ENCODE measurements at places on chromosomes 3 and 15.
A peak's percentile ranks its signal among the peaks of the same experiment; 100 is the strongest.

DNA sequence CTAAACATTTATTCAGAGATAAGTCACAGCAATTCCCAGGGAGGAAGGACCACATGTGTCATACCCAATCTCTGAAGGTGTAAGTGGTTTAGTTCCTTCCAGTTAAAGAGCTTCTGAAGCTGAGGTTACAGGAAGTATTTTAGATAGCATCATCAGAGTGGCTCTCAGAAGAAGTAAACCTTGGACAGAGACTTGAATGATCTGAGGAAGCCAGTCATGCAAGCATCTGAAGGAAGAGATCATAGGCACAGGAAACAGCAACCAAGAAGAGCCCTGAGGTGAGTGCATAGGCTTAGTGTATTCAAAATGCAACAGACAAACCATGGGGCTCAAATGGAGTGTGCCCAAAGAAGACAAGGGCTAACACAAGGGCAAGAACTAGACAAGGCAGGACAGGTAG is 210.3 kb downstream of the ULK4 start:
- no peak for DNase-seq

- no peak for DNase-seq
These were observed 11.7 kb downstream of the BCL2L10 start for GRCh38 chr15:52100807-52101442.

- no peak for DNase-seq
These were observed 51.0 kb upstream of the FURIN start for GRCh38 chr15:90817117-90818057.

- no peak for DNase-seq
These were observed 436.0 kb upstream of the TPM1 start for GRCh38 chr15:62606376-62607113.

DNA sequence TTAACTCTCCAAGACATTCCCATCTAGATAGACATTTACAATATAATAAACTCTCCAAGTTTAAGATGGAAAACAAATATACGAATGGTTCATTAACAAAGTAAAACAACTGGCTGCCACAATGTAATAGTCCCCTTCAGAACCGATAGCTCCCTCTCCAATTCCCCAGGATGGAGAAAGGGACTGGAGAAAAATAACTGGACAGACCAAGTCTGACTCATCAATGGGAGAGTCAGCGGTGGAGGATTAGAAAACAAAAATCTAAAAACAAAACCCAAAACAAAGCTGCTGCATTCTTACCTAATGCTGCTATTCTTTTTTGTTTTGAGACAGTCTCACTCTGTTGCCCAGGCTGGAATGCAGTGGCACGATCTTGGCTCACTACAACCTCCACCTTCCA is 468.1 kb downstream of the SHQ1 start:
- no peak for DNase-seq

DNA sequence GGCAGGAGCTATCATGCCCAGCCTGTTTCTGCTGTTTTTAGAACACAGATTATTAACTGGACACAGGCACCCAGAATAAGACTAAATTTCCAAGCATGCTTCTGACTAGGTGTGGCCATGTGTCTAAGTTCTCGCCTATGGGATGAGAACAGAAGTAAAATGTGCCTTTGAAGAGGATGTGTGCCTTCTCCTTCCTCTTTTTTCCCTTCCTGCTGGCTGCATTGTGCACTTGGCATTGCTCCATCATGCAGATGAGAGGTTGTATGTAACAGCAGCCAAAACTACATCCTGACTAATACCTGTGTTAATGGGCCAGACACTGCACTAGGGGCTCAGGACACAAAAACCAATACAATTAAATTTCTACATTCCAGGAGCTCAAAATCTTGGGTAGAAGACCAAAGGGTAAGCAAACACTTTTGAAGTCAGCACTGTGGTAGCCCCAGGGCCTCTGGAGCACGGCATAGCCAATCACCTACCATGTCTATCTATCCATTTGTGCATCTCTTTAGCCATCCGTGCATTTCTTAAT is 40.9 kb upstream of the RNU6-1 start:
- no peak for DNase-seq

DNA sequence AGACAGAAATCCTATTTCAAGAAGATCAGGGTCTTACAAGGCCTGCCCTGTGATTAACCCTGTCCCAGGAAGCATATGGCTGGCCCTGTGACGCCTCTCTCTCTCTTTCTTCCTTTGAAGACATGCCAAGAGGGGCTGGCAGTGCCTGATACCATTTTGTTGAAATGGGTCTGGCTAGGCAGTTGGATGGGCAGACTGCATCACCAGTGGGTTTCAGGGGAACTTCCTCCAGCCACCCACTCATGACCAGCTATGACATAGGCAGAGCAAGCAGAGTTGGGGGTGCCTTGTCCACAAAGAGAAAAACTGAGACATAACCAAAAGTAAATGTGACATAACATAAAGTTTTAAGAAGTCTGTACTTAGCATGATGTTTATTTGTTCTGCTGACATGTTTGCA is 31.4 kb upstream of the MANF start:
- no peak for DNase-seq

DNA sequence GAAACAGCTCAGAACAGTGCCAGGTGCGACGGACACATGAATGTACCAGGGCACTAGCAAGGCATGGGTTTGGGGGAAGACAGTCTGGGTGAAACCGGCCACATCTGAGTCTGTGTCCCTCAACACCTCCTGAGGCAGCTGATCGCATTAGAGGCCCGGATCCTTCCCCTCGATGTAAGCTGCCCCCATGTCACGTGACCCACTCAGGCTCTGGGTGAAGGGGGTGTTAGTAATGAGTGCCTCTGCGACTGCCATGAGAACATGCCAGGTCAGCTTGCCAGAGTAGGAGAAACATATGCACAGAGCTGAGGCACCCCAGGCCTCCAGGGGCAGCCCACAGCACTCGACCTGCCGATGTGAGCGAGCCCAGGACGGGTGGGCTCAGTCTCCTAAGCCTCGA is 29.7 kb downstream of the PRR23E start:
- DNase-seq = no peak

GRCh38 chr15:38817427-38818156 is 253.0 kb upstream of the RASGRP1 start:
- DNase-seq = peak; percentile 79

DNA sequence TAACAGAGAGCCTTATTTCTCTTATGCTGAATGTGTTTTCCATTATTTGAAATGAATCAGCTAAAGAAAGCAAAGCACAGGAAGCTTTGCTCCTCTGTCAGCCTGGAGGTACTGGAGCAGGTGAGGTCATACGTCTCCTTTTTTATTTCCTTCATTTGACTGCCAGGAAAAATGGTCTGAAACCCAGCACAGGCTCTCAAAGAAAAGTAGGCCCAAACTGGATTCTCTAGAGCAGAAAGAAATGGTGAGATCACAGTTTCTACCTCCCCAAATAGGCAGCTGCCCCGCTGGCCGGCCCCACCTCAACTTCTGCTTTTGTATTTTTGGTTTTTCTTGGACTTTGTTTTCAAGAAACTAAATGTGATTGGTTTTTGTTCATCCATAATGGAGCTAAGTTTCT is 95.1 kb downstream of the RPL39L start:
- no peak for DNase-seq

DNA sequence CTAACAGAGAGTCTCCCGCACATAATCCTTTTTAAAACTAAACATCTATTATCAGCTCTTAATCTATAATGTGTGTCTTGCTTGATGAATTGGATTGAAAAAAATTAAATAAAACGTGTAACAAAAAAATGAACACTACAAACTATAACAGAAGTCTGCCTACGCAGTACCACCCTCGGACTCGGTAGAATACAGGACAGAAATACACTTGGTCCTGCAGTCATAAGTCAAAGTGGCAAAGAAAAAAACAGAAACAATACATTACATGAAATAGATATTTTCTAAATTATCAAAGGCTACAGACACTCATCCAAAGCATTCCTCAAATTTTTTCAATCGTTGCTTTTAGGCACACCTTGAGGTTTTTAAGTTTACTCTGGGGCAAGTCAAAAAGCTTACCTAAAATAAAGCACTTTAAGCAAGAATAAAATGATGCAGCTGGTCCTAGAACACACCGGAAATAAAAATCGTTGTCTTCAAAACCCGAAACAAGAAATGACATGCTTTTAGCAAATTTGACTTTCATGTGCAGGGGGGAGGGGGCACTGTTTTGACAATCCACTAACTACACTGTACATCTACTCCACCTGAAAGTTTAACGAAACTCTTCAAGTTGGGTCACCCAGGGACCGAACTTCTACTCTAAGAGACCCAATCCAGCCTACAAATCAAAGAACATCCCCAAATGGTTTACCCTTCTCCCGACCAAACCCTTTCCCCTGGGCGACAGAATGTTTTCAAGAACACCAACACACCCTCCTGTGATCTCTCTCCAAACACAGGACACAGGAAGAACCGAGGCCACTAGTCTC is 1.3 kb downstream of the ADAM10 start:
- no peak for DNase-seq

- no peak for DNase-seq
These were observed 357.4 kb upstream of the CDIN1 start for GRCh38 chr15:36221992-36222391.

- DNase-seq = no peak
These were observed 334.2 kb upstream of the SEMA6D start for GRCh38 chr15:47383102-47383501.

GRCh38 chr3:128349963-128350599 is 116.6 kb downstream of the DNAJB8 start:
- DNase-seq = no peak

- no peak for DNase-seq
These were observed 74.0 kb downstream of the ADAMTS7 start for GRCh38 chr15:78737187-78737820.

- no peak for DNase-seq
These were observed 144.3 kb downstream of the STAC start for GRCh38 chr3:36524560-36524959.

- DNase-seq = no peak
These were observed 265.2 kb upstream of the TLE3 start for GRCh38 chr15:70362886-70363285.

GRCh38 chr3:70737666-70738290 is 425.3 kb upstream of the MDFIC2 start:
- DNase-seq = peak; percentile 35

DNA sequence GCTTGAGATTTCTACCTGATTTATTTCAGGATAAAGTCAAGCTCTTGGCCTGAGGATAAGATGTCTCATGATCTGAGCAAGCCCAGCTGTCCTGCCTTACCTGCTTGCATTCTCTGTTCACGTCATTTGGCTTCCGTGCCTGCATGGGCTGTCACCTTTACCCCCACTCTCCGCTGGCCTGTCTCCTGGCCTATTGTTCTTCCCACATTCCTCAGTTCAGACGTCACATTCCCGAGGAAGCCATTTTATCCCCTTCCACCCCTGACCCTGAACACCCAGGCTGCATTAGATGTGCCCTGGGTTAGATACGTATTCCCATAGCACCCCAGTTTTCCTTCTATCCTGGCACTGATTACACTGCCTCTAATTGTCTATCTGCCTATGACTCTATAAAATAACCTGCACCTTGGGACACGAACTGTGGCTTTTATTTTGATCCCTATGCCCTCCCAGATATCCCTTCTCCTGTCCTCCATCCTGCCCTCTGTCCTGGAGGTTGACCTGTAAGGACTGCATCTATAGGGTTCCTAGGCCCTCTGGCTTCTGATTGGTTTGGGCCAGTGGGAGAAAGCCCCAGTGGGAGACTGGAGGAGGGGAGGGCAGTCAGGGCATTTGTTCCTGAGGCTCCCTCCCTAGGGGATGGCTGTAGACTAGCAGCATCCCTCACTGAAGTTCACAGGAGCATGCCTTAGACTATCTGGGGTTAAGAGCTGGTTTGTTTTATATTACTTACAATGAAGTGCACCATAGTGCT is 19.2 kb upstream of the UBE2Q2 start:
- DNase-seq = no peak

DNA sequence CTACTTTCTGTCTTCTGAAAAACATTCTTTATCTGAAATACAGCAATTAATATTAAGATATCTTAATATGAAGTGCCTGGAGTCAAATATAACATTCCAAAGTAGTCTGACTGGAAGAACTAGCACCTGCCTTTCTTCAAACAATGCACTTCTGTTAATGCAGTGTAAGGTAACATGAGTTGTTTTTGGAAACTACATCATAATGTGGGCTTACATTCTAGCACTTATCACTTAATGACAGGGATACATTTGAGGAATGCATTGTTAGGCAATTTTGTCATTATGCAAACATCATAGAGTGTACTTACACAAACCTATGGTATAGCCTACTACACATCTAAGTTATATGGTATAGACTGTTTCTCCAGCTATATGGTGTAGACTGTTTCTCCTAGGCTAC is 49.2 kb downstream of the SLC15A2 start:
- DNase-seq = no peak

DNA sequence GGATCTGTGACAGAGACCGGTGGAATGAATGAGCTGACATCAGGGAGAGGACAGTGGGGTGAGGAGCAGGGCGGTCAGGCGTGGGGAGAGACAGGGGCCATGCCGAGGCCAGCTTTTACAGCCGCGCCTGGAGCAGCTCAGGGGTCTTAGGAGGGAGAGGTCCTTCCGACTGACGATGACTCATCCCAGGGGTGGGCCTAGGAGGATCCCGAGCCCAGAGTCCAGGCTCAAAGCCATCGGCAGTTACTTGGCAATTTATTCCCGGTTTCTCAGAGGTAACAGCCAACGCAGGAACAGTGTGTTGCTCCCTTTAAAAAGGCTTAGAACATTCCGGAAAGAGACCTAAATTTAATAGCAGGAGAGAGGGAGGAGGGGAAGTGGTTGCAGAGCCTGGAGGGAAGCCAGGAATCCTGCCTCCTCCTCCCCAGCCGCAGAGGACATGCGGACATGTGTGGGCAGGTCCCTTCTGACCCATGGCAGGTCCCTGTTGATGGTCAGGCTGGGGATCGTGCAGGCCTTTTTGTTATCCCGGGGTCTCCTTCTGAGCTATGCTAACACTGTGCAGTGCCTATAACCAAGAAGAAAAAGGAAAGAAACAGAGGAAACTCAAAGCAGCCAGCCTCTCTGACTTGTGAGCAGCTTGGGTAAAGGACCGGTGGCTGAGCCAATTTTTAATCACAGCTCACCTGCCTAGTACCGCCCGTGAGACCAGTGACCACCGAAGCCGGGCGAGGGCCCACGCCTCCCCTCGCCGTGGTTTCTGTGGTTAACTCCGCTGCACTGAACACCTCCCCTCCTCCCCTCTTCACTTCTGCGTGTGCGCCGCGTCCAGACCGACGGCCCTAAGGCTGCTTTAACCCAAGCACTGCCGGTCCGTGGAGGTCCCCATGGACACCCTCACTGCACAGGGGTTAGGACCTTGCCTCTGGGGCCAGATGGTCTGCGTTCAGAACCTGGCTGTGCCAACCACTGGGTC is 392.4 kb upstream of the PROK2 start:
- DNase-seq = no peak

- no peak for DNase-seq
These were observed 61.2 kb upstream of the NEO1 start for GRCh38 chr15:72991026-72991425.

GRCh38 chr15:36666228-36666905 is 86.9 kb downstream of the CDIN1 start:
- DNase-seq = no peak

DNA sequence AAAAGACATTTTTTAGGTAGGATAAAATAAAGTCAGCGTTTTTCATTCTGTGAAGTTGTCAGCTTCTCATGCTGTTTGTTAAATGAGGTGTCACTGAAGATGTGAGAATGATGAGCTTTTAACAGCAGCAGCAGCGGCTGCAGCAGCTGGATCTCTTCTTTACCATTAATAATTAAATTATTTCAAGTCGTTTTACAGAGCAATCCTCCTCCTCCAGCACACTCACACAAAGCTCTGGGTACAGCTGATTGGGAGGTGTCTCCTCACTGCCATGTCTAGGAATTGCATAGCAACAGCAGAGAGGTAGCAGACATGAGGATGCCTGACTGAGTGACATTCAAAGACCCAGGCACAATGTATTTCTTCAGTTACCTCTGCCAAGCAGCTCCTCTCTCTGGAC is 46.7 kb upstream of the PLAAT1 start:
- no peak for DNase-seq

All from NCI-H2081 (cell line).